ENCODE measurements at places on chromosomes 1 and 21.

- no peak for DNase-seq
Measured at GRCh38 chr1:47226839-47227215, 5.2 kb downstream of the TAL1 start.

DNA sequence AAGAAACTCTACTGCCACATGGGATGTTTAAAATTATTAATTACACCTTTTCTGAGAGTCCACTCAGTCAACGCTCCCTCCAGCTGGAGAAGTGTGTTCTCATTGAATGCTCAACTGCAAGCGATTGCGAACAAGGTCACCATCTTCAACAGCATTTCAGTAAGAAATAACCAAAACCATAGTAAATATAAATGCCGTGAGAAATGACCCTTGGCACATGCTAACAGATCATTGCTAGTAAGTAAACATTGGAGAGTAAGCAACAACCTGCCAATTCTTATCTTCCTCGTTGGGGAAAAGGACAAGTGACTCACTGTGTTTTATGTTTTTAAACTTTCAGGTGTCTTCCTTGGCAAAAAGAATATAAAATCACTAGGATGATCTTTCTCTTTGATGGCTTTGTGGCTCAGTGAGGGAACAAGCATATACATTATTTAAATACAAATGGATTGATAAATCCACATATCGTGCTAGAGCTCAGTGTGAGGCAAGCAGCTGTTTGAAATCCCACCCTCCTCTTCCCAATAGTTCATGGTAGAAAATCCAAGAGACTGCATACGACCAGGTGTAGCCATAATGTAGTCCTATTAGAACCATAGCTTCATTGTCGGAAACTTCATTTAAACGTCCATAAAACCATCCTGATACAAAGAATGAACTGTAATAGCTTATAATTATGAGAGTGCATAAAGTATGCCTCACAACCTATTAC, 214.6 kb downstream of the GRIK1 start:
- DNase-seq, result no peak

DNA sequence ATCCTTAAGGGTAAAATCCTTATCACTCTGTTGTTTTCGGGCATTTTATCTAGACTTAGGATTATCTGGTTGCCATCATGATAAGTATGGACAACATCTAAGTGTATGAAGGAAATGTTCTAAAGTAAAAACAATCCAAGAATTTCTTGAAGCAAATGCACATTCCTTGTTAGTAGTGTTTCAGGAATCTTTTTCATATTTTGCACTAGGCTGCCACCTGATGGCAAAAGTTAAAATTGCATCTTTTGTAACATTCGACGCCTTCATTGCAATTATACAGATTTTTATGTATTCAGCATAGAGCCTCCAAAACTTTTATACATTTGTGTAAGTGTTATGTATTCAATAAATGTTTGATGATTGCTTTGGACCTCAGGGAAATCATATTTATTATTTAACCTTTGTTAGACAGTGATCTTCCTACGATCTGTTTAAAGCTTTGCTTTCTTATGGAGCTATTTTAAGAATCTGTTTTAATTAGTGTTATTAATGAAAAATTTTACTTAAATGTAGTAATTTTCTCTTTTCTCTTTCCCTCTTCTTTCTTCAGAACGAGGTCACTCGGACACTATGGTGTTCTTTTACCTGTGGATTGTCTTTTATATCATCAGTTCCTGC, 49.4 kb upstream of the KIAA1614 start:
- no peak for DNase-seq

DNA sequence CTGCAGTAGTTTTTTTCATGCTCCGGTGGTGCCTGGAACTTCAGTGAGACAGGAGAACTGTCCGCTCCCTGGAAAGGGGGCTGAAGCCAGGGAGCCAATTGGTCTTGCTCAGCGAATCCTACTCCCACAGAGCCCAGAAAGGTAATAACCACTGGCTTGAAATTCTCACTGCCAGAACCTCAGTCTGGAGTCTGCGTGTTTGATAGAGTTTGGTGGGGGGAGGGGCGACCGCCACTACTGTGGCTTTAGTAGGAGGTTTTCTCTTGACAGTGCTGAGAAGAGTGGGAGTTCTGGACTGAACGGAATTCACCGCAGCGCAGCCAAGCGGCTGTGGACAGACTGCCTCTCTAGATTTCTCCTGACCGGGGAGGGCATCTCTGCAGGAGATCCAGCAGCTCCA, 8.0 kb upstream of the OR2M3 start:
- DNase-seq, result no peak

DNA sequence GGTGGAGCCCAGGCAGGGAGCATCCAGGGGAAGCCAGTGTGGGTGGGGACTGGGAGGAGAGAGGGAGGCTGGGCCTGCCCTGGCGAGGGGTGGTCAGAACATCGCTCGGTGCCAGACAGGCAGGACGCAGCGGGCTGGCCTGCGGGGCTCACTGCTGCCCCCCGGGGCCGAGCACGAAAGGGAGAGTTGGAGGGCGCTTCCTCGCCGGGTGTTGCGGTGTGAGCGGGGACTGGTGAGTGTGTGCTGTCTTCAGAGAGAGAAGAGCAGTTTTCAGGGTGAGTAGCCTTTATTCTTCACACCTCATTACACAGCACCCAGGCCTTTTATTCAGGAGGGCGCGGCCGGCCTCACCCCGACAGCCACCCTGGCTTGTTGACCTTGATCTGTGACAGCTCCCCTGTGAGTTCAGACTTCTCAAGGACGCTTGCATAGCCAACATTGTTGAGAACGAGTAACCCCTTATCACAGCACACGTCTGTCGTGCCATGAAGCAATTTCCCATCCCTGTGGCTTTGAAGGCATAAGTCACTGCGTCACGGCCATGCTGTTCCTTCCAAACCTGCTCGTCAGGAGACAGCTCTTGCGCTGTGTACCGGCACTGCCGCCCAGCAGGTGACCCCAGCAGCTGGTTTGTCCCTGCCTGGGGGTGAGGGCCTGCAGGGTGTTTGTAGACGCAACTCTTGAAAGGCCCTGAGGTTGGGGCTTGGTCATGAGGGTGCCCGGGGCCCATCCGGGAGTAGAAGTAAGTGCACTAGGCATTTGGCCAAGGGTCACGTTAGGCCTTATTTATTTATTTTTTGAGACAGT, 54.6 kb downstream of the PRKCZ start:
- no peak for DNase-seq

- peak; percentile 17 for DNase-seq
Measured at GRCh38 chr1:226100436-226101391, 38.2 kb downstream of the H3-3A start.

GRCh38 chr1:8031176-8031785, 5.2 kb upstream of the ERRFI1 start:
- DNase-seq, result no peak

- no peak for DNase-seq
Measured at GRCh38 chr1:176939993-176940392, 224.5 kb downstream of the ASTN1 start.

DNA sequence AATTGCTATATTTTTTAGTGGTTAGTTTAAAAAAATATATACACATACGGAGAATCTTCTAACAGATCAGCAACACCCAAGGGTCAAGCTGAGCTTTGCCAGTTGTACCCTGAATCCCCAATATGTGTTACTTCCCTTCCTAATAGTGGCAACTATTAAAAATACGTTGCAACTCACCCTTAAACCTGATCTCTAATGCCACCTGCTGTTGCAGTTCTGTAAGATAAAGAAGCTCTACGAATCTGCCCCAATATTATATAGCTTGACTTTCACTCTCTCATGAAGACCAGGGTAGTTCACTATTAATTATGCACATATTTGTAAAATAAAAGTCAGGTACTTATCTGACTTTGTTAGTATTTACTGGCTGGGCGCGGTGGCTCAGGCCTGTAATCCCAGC, 58.4 kb downstream of the ASH1L start:
- DNase-seq, result no peak

DNA sequence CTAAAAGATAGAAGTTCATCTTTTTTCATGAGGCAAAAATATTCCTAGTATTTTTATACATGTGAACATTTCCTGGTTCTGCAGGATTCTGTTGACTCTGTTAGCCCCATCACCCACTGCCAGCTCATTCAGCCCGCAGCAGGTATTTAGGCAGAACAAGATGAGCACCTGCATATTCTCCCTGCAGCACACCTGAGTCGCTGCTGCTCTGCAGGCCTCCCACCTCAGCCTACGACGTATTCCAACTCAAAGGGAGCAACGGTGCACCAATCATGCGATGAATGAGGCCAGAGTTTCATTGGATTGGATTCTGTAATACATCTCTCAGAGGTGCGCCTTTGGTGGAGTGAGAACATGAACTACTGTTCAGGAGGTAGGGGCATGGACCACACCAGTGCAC, 87.6 kb downstream of the CNIH3 start:
- DNase-seq, result no peak

GRCh38 chr1:25173809-25174340, 58.4 kb downstream of the SYF2 start:
- no peak for DNase-seq

DNA sequence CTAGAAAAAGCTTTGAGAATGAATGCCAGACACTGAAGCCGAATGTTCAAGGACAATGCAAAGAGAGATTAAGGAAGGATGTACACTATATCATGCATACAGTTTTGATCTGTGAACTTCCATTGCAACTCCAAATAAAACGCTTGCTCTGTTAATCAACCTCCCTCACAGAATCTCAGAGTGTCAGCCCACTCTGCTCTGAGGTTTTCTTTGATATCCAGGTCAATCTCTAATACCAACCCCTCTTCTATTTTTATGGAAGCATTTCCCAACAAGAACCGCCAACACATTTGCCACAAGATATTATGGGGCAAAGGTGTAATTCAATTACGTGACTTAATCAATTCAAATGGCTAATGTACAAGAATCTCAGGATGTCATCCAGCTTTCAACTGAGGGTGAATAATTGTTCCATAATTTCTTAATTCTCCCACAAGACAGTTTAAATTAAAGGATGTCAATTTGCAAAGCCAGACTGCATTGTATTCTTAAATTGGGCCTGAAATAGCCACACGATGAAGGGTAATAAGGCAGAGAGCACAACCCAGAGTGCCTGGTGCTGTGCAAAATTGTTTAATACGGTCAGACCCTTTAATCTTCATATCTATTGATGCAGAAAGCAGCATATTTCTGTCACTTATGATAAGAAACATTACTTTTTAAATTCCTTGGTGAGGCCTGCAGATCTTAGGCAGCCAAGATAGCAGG, 459.2 kb upstream of the DAB1 start:
- no peak for DNase-seq
